ENCODE measurements at places on chromosomes 2 and 18.

DNA sequence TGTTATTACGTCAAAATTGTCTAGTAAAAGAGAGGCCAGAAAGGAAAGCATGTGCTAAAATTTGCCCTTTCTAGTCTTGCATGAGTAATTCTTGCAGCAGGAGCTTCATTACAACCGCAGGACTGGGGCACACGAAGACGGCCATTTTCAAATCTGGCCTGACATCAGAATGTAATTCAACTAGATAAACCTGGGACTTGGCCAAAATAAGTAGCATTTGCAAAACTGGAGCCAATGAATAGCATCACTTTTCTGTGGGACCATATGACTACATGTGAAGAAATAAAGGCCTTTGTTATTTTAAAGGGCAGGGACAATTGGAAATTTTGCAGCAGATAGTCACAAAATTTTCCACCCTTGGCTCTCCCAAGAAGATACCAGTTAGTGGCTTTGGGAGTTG lies 3.0 kb upstream of the FZD7 start:
- no peak for DNase-seq

- no peak for DNase-seq
Measured at GRCh38 chr2:225468131-225468530, 68.6 kb downstream of the NYAP2 start.

- no peak for DNase-seq
Measured at GRCh38 chr2:166944909-166945308, 56.6 kb downstream of the XIRP2 start.

DNA sequence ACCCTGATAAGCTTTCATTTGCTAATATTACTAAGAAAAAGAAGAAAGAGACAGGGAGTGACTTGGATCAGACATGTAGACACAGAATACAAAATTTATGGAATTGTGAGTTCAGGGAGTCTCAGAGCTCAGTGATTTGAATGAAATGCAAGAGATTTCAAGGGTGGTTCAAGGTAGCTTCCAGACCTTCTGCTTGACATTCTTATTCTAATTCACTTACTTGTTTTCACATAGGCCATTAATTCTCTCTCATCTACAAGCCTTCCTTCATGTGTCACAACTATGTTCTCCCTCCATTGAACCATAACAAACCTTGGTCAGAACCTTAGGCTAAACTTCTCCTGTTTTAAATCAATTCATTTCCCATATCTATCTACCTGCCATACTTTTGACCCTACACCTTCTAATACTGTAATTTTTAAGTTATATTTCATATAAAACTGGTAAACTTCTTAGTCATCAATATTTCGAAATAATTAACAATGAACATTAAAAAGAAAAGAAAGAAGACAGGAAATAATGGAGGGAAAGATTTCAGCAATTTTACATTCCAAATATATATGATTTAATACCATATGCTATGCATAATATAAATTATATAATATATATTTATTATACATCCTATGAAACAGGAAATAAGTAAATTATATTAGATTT lies 139.2 kb upstream of the PDE1A start:
- no peak for DNase-seq

GRCh38 chr2:214577769-214578168 lies 166.9 kb downstream of the VWC2L start:
- DNase-seq, result no peak

DNA sequence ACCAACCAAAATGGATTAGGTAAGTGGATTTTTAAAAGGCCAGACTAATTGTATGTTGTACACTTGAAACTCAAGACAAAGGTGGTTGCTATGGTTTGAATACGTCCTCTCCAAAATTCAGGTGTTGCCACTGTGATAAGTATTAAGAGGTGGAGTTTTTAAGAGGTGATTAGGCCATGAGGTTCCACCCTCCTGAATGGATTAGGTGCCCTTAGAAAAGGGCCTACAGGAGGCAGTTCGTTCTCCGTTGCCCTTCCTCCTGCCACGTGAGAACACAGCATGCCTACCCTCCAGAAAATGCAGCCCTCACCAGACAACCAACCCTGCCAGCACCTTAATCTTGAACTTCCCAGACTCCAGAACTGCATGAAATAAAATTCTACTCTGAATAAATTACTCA lies 51.2 kb downstream of the CHMP3 start:
- no peak for DNase-seq

- no peak for DNase-seq
Measured at GRCh38 chr2:220104871-220105351, 477.5 kb downstream of the SLC4A3 start.

GRCh38 chr2:177673602-177674595 lies 281.3 kb downstream of the AGPS start:
- no peak for DNase-seq

- DNase-seq, result no peak
Measured at GRCh38 chr2:226030369-226030768, 630.9 kb downstream of the NYAP2 start.

- DNase-seq, result no peak
Measured at GRCh38 chr18:62438018-62438329, 84.9 kb upstream of the ZCCHC2 start.

GRCh38 chr2:127067620-127068350 lies 39.2 kb downstream of the BIN1 start:
- DNase-seq, result peak; percentile 31

GRCh38 chr18:13486284-13486683 lies 240.1 kb downstream of the FAM210A start:
- DNase-seq, result no peak

DNA sequence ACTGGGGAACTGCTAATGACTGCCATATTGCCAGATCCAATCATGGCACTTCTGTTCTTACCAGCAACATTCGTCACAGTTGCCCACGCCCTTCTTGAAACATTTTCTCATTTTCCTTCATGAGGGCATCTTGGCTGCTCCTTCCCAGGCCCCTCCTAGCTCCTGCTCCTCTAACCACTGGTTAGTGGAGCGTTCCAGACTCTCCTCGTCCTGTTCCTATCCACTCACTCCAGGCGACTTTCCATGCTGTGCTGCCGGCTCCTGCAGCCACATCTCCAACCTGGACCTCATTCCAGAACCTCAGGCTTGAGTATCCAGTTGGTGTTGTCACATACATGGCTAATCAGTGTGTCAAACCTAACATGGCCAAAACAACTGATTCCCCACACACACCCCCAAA lies 1.3 kb upstream of the ADI1 start:
- no peak for DNase-seq

DNA sequence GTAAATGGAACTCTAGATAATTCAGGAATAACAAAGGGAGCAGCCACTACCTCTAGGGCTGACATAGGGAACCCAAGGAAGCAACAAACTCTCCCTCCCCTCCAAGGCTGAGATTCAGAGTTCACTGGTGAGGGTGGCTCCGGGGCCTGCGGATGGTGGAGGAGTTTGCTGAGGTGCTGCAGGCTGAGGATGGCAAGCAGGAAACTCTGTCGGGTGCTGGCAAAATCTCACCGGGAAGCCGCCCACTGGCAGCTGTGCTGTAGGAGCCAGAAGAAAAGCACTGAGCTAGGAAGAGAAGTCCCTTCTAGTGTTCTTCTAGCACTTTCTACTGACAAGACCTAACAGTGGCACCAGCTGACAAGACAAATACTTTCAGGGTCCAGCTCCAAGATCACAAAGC lies 12.5 kb upstream of the HAAO start:
- DNase-seq, result no peak

DNA sequence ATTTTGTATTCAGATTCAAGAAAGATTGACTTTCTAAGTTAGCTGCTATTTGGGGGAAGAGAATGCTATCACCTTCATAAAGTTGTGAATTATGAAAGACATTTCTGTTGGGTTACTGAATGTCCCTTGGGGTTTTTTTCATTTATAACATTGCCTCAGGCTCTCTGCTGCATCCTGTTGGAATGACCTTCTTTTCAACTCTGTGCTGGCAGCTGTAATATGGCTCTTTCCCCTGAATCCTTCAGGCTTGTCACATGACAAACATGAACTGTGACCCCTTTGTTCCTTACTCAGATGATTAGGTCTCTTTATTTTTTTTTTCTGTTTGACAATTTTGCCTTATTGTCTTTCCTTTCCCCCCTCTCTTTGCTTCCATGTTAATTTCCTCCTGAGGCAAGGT lies 159.8 kb downstream of the TAF4B start:
- peak; percentile 33 for DNase-seq

GRCh38 chr2:21041943-21042707 lies 1.7 kb downstream of the APOB start:
- no peak for DNase-seq

All from LoVo (cell line).